ENCODE measurements at places on chromosomes 7 and 10.

GRCh38 chr10:64116707-64117106, 595.5 kb downstream of the REEP3 start:
- no peak for DNase-seq

- DNase-seq = no peak
These were observed 75.4 kb downstream of the PROSER2 start for GRCh38 chr10:11898372-11899066.

DNA sequence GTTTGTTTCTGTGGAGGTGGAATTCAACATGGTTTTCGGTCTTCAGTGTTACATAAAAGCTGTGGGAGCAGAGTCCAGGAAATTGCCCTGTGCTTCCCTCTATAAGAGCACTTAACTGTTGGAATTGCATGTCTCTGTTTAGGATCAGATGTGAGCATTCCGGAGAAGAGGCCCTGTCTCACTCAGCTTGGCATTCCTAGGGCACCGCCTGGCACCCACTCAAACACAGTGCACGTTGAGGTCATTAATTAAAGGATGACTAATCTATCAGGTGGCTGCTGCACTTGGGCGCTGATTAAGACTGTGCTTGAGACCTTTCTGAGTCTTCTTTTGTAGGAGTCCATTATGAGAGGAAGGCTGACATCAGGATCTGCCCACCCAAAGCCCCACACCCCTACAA, 82.8 kb upstream of the VIPR2 start:
- DNase-seq = no peak

GRCh38 chr7:114988755-114989375, 67.0 kb downstream of the MDFIC start:
- no peak for DNase-seq

DNA sequence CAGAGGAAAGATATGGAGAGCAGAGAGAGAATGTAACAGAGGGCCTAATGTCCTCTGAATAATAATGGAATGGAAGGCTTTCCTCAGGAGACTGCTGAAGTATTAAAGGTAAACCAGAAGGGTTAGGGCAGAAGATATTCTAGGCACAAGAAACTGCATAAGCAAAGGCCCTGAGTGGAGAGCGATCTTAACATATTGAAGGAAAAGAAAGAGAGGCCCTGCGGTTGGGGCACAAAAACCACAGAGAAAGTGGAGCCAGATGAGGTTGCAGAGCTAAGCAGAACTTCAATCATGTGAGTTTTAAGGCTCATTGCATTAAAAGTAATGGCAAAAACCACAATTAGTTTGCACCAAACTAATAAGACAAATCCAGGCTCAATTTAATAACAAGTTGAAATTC, 115.8 kb upstream of the VSTM2A start:
- DNase-seq = no peak

DNA sequence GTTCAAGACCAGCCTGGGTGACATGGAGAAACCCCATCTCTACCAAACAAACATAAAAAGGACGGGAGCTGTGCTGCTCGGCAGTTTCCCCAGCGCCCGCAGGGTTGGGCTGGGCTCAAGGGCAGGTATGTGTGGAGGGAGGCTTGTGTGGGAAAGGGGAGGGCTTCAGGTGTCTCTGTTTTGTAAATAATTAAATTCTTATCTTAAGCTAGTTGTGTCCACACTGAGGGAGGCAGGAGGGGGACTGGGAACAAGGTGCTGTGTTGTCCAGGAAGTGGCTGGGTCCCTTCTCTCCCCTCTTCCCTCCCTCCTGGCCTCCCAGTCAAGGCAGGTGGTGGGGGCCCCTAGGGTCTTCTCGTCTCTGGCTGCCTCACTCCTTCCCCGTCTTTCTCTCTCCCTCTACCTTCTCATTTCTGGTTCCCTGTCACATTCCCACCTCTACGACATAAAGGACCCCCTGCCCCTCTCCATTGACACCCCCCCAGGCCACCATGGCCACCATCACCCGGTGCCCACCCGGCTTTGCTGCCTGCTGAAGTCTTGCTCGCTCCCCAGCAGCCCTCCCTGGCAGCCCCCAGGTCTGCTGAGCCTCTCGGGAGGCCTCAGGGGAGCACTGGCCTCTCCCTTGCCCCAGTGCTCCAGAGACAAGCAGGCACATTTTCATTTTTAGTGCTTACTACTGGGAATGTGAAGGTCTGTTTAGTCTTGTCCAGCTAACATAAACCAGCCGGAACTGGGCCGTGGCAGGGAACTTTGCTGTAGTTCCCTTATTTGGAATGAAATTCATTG, 19.3 kb downstream of the NEURL1 start:
- no peak for DNase-seq

GRCh38 chr7:2873686-2874551, 29.8 kb upstream of the GNA12 start:
- no peak for DNase-seq

DNA sequence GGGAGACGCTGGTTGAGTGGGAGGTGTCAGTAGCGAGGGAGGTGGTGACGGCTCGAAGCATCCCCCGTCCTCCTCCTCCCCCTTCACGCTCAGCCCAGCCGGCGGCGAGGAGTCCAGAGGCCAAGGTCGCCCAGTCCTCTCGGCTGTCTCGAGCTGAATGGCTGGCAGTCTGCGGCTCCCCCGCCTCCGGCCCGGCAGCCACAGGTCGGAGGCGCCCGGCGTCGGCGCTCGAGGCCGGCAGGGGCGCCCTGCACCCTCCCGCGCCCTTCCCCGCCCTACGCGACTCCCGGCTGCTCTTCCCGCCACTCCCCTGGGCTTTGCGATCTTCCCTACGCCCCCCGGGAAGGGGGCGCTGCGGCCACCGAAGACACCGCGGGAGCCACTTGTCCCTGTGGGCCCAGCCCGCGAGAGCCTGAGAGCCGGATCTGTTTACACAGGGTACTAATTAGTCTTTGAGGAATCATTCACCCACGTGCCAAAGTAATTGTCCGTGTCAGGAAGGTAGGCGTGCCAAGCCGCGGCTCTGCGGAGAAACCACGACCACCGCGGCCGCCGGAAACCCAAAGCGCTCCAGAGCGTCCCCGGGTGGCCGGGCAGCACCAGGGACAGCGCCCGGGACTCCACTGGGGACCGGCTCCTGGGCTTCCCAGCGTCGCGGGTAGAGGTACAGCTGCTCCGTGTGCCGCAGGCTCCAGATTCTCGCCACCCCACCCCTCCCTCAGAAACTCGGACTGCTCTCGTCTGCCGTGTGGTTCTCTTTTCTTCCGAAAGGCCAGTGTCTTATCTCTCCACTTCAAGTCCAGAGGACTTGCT, at the start of gene NXPH1:
NXPH1 (plus strand) TSS at position 133 of the 813 bp plus-strand sequence.
- DNase-seq = no peak

GRCh38 chr7:94303118-94303517, 91.6 kb upstream of the COL1A2 start:
- DNase-seq = no peak

DNA sequence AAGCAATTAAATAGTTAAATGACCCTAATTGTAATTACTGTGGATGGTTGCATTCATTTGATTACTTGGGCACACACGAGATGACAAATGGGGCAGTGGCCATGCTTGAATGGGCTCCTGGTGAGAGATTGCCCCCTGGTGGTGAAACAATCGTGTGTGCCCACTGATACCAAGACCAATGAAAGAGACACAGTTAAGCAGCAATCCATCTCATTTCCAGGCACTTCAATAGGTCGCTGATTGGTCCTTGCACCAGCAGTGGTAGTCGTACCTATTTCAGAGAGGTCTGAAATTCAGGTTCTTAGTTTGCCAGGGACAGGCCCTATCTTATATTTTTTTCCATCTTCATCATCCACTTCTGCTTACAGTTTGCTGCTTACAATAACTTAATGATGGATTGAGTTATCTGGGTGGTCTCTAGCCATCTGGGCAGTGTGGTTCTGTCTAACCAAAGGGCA, 8.3 kb downstream of the PCBD1 start:
- peak; percentile 52 for DNase-seq

- DNase-seq = no peak
These were observed 205.2 kb downstream of the KLF6 start for GRCh38 chr10:3579845-3580244.
